ENCODE measurements at places on chromosomes 6 and 20. TPM values are rescaled to one million over a fixed set of nuclear protein-coding genes. Genes with fewer than 3 reads are reported as not detected.

DNA sequence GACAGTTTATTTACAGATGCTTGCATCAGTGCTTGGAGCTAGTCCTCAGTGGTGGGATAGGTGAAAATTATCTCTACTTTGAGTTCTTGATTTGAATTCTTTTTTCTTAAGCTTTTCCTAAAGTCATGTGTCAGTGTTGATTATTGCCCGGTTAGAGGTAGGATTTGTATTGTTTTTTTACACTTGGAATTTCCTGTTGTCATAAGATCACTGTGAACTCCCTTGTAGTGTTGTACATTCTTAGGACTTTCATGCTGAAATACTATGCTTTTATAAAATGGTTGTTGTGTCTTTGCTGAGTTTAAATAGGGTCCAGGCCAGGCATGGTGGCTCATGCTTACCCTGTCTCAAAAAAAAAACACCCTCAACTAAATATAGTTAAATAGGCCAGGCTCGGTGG is 20.3 kb downstream of the ASXL1 start:
- DNase-seq: no peak

DNA sequence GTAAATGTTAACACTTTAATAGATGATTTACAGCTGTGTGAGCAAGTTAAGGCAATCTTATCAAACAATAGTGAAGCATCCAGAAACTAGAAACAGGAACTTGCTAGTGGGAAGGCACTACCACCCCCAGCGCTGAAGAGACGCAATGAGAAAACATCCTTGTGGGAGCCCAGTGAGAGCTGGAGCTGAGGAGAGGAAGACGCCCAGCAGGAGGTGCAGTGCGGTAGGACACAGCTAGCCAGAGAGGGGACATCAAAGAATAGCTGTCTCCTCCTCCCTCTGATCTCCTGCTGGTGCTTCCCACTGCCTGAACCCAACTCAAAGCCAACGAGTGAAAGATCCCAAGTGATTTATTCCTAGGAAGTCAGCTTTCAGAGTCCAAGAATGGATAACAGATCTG is 140.3 kb downstream of the COL12A1 start:
- no peak for DNase-seq

- no peak for DNase-seq
Measured at GRCh38 chr6:123811378-123811777, 7.7 kb downstream of the NKAIN2 start.

Gene COL19A1
- total RNA-seq: not detected

Gene CCND3
- 491 TPM for total RNA-seq

Gene C20orf144
- total RNA-seq: 0.26 TPM
